ENCODE measurements at places on chromosomes 7 and 10. TPM values are rescaled to one million over a fixed set of nuclear protein-coding genes. Genes with fewer than 3 reads are reported as not detected.

The RADIL gene
- not detected for total RNA-seq

The CH25H gene
- 0.49 TPM for total RNA-seq

The AKR1E2 gene
- total RNA-seq: 18.0 TPM

The ANXA8 gene
- total RNA-seq: 0.29 TPM

The GIMAP2 gene
- total RNA-seq: 9.1 TPM

The TSC22D4 gene
- 12.5 TPM for total RNA-seq

The TMEM196 gene
- total RNA-seq: not detected

The FAM237B gene
- total RNA-seq: not detected

The PHTF2 gene
- total RNA-seq: 41.3 TPM

The LOXL4 gene
- total RNA-seq: under 0.01 TPM

- DNase-seq: no peak
Measured at GRCh38 chr10:123795196-123795780, 96.3 kb downstream of the CPXM2 start.

GRCh38 chr10:119253433-119254174 lies 46.2 kb downstream of the GRK5 start:
- peak; percentile 93 for DNase-seq

GRCh38 chr10:103646304-103646703 lies 152.8 kb downstream of the NEURL1 start:
- no peak for DNase-seq

DNA sequence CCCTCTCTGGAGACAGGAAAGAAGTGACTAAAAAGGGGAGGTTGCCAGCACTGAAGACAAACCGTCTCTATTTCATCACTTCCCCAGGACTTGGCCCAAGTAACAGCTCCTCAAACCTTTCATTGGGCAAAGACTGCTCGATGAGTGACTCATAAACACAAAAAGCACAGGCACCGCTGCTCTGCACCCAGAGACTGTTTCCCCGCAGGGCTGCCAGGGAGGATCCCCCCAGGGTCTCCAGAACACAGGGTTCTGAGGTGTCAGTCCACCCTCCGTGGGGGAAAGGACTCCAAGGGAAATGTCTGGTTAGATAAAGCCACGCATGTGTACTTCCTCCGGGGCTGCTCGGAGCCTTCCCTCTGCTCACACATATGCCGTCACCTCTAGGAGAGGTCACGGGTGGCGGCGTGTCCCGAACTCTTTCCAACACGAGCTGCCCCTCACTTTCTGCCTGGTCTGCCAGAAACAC lies 59.9 kb downstream of the INSIG1 start:
- DNase-seq: peak; percentile 66

GRCh38 chr7:45084901-45085618 lies 3.7 kb downstream of the NACAD start:
- no peak for DNase-seq

DNA sequence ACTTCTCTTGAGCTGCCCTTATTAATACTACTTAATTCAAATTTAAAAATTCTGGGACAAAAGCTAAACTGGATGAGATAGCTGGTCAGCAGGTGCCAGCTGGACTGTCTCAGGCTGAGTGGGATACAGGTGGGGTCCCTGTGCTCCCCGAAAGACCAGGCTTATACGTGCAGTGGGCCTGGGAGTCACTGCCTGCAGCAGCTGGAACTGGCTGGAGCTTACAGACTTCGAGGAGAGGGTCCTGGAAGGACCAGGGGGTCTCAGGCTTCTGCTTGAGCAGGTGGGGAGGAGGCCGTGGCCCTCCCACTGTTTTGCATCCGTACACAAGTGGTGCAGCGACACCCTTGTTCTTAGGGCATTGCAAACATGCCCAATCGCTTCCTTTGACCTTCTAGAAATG lies 203.7 kb downstream of the GLRX3 start:
- DNase-seq: no peak

GRCh38 chr7:16881844-16882243 lies at the start of gene AGR3:
Gene AGR3 (minus strand): TSS chr7:16881983. CDS start chr7:16878618, 3,365 bp downstream.
- DNase-seq: no peak

- no peak for DNase-seq
Measured at GRCh38 chr10:133254421-133255120, 16.9 kb downstream of the VENTX start.

DNA sequence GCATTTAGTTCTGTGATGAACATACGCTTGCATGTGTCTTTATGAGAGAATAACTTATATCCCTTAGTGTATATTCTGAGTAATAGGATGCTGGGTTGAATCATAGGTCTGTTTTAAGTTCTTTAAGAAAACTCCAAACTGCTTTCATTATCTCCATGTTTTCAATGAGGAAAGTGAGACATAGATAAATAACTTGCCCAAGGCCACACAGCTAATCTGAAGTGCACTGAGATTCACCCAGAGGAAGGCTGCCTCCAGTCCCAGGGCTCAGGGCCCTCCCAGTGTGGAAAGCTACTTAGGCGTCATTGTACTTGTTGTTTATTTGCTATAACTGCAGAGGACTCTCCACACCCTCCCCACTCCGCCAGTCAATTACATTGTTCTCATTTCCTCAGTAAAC lies 126.7 kb downstream of the INHBA start:
- peak; percentile 65 for DNase-seq

DNA sequence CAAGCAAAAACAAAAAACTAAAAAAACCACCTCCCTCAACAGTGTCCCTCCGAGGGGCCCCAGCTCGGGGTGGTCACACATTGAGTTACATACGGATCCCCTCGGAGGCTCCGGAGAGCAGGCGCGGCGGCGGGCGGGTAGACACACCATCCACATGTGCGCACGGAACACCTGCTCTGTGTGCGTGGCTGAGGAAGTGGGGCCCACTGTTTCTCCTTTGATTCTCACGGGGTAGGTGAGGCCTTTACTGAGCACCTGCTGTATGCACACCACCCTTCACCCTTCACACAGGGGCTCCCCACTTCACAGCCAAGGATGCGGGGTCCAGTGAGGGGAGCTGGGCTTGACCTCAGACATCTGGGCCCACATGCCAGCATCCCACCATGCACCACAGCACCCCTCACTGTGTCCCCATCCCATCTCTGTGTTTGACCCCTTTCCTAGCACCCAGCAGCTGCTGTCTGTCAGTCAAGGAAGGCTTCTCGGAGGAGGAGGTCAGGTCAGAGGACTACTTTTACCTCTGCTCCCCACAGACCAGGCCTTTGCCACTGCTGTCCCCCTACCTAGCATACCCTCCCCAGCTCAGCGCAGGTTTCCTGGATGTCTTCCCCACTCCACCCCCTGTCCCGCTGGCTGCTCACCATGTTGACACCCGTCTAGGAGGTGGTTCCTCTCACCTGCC lies 71.1 kb downstream of the MICALL2 start:
- no peak for DNase-seq

- DNase-seq: no peak
Measured at GRCh38 chr7:1920266-1920681, 250.2 kb downstream of the ELFN1 start.

- DNase-seq: no peak
Measured at GRCh38 chr7:115359955-115360354, 438.1 kb downstream of the MDFIC start.

DNA sequence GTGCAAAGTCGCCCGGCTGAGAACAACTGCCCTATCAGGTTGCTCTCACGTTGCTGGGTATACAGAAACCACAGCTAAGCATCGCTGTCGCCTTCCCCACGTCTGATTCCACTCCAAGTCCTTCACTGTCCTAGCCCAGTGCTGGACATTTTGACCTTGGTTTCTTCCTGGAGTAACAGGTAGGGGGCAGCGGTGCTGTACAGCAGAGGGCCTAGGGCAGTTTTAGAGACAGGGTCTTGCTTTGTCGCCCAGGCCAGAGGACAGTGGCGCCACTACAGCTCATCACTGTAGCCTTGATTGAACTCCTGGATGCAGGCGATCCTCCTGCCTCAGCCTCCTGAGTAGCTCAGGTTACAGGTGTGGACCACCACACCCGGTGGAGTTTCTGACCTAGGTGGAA lies 2.6 kb downstream of the CLDN15 start:
- DNase-seq: no peak

GRCh38 chr7:142542942-142543341 lies 206.3 kb upstream of the PRSS1 start:
- peak; percentile 89 for DNase-seq

DNA sequence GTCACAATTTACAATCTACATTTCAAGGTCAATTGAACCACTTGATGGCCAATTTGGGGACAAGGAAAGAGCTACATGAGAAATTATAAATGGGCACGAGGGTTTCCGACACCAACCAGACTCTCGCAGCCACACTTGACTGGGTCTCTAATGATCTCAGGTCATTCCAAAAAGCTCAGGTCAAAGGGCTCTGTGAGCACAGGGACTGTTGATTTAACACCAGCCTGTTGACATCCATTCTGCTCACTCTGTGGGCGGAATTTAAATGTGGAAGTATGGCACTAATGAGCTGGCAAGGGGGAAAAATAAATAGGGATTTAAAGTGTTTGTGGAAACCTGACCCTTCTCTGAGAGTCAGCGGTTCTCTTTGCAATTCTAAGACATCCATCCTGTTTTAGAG lies 810.7 kb upstream of the AUTS2 start:
- DNase-seq: no peak

DNA sequence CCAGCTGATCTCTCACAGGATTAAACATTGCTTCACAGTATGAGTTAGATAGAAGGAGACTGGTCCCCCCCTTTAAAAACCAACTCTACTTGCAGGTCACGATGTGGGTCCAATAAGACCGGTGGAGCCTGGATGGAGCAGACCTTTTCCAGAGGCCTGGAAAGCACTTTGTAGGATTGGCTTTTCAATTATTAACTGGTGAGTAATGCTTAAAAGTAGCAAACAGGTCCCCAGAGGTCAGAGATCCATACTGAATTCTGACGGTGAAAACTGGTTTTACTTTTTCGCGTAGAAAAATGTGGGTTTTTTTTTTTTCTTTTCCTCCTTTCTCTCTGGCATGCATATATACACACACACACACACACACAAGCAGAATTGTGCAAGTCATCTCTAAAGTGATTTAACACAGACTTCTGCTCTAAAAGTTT lies 74.9 kb upstream of the OGDHL start:
- DNase-seq: no peak

- no peak for DNase-seq
Measured at GRCh38 chr10:10295537-10295936, 722.1 kb upstream of the CELF2 start.

- peak; percentile 59 for DNase-seq
Measured at GRCh38 chr7:8217200-8218068, 44.5 kb downstream of the ICA1 start.

DNA sequence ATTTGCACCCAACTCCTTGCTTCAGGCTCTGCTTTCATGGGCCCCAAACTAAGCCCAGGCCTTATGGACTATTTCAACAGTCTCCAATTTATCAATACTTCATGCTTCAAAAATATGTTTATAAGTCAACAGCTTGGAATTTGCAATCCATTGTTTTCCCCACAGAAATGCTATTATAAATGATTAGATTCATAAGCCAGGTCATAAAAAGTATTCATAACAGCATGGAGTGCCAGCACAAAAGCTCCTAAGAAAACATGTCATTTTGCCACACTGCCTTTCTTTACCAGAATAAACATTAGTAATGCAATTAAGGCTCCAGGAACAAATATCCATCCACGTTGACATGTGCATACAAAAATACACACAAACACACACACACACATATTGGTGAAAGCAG lies 30.1 kb downstream of the OSBPL3 start:
- DNase-seq: no peak

- no peak for DNase-seq
Measured at GRCh38 chr7:21367081-21367480, 60.8 kb upstream of the SP4 start.

- no peak for DNase-seq
Measured at GRCh38 chr10:72730479-72730878, 38.5 kb downstream of the MCU start.

GRCh38 chr10:129057856-129058663 lies 409.0 kb upstream of the MGMT start:
- DNase-seq: no peak

DNA sequence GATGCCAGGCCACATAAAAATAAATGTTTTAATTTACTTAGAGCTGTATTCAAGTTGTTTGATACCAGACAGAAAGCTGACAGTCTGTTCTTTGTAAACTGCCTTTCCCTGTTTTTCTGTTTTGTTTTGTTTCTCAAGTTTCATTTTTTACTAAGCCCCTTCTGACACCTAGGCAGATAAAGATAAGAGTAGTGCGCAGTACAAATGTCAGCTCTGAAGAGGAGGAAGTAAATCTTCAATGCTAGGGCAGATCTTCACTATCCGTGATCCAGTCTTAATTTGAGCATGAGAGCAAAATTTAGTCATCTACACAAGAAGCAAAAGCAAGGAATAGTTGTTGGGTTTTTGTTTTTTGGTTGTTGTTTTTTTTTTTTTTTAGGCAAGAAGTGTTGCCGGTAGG lies 27.3 kb downstream of the MTURN start:
- DNase-seq: no peak

DNA sequence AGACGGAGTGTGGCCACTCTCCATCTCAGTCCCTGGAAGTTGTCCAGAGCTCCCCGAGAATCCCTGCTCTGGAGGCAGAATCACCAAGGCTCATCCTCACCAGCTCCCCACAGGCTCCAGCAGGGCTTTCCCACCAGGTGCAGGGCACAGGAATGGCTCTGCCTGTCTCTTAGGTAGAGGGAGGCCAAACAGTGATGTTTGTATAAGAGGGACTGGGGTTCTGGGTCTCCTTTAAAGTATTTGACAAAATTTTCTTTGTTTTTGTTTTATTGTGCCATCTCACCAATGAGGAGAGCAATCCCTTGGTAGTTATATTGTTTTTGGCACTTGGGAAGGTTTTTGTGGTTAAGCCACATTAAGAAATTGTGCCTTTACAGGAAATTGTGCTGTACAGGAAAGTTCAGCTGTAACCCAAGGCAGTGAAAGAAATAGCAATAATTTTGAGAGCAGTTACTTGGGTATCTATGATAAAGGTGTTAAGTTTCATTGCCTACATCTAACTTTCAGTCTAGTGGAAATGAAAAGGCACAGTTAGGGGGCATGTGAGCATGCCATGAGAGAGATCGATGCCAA lies 219.3 kb upstream of the PRSS58 start:
- DNase-seq: peak; percentile 77

DNA sequence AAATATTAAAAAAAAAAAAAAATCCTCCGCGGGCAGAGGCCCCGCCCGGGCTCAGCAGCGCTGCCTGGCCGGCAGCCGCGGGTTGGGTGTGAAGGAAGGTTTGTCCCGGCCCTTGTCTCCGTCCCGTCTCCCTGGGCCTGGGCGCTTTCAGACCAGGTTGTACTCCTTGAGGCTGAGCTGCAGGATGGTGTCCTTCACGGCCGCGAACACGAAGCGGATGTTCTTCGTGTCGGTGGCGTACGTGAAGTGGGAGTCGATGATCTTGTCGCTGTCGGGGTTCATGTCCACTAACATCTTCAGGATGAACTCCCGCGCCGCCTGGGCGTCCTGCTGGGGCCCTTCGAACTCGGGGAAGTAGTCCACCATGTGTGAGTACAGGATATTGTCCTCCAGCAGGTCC lies 123.7 kb upstream of the KCTD7 start:
- DNase-seq: no peak
